NK-92 treated with Interleukin-12 subunit alpha and Interleukin-12 subunit beta, amount 100 ng/mL, for 24 hours (cell line): ENCODE measurements at places on chromosomes 4 and X.

DNA sequence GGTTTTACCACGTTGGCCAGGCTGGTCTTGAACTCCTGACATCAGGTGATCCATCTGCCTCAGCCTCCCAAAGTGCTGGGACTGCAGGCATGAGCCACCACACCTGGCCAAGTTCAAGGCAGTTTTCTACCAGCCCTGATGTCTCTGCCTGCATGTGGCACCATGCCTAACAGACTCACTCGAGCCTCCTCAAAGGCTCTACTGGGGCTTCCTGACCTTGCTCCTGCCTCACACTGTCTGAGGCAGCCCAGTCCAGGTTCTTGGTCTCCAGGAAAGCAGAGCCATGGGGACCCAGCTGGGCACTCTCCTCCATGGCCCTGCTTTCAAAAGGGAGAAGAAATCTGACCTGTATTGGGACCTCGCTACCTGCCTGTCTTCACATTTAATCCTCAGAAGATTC is 286.9 kb downstream of the EVC2 start:
- DNase-seq = no peak

GRCh38 chr4:8201321-8201781 is 2.3 kb downstream of the SH3TC1 start:
- no peak for DNase-seq

- DNase-seq = no peak
Observed at GRCh38 chr4:24850674-24851073, 55.3 kb downstream of the SOD3 start.

- DNase-seq = no peak
Observed at GRCh38 chrX:11929476-11929875, 171.4 kb downstream of the MSL3 start.

- DNase-seq = no peak
Observed at GRCh38 chr4:177855507-177856197, 413.4 kb upstream of the AGA start.

DNA sequence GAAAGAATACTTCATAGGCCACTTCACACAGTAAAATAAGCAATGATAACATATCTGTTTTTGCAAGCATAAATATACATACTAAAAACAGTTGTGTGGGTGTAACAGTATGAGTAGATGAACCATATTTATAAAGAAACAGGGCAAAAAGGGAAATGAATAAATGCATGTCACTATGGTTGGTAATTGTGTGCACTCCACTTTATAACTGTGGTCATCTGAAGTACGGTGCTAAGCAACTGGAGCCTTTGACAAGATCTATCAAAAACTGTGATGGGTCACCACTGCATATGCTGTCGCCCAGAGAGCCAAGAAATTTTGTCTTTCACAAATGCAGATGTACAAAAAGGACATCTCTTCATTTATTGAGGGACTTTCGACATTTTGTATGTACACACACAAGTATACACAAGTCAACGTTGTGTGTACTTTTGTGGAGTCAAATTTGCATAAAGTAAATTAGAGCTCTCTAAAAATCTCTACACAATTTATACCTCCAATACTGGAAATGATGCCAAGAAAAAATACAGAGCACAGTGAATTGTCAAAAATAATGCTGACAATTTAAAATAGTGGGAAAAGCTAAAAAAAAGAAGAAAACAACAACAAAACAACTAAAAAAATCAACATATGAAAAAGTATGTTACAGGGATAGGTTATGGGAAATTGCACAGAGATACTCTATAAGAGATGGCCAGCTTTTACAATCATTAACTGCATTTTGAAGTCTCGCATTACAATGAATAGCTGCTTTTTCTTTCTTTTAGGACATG is 123.1 kb upstream of the ENPEP start:
- DNase-seq = no peak

DNA sequence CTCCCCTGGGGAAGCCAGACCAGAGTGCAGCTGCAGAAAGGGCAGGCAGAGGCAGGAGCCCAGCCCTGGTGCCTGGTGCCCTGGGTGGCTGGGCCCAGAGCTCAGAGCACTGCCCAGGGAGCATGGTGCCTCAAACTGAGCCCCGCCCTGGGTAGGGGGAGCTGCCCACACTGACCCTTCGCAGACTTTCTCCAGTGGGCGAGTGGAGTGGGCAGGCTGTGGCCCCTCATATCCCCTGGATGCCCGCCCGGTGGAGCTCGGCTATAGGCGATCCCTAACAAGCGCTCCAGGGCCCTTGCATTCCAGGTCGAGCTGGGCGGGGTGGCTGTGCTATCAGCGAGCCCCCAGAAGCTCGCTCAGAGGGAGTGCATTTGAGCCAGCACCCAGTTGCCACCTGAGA is 17.1 kb upstream of the ADRA2C start:
- DNase-seq = no peak

GRCh38 chr4:176791591-176792325 is 964 bp downstream of the VEGFC start:
- no peak for DNase-seq

GRCh38 chr4:87490664-87491369 is 38.4 kb downstream of the SPARCL1 start:
- DNase-seq = no peak

GRCh38 chr4:53635697-53636483 is 44.6 kb upstream of the LNX1 start:
- DNase-seq = no peak
